ENCODE measurements at places on chromosomes 16 and 17.
A peak's percentile ranks its signal among the peaks of the same experiment; 100 is the strongest.

DNA sequence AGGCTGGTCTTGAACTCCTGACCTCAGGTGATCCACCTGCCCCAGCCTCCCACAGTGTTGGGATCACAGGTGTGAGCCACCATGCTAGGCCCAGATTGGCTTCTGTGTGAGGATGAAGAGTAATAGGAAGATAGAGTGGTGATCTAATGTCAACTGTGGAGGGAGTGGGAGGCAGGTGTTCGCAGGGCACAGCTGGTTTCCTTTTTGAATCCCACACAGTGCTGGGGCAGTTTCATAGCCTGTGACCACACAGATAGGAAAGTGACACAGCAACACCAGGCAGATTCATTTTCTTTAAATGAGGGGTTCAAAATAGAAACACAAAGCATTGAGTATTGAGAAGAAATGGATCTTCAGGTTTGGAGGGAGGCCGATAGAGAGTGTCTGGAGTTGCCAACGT, 540.3 kb downstream of the WWOX start:
- no peak for DNase-seq

GRCh38 chr16:69410219-69410990, 14.0 kb upstream of the CYB5B start:
- DNase-seq: no peak

GRCh38 chr16:87931504-87931903, 4.8 kb downstream of the CA5A start:
- DNase-seq: no peak

DNA sequence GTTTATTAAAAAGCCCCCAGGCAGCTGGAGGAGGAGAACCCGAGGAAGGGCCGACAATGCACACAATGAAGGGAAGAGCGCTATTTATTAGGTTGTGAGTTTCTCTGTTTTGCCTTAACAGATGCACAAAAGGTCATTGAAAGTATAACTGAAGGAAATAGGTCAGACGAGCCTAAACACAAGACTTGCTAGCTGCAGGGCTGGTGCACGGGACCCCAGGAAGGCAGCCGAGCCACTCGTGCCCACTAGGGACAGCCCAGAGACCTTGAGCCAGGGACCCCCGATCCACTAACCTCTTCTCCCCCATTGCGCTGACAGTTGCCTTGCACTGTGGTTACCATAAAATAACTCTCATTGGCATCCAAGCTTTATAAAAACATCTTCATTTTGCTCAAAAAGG, 11.3 kb downstream of the LITAFD start:
- no peak for DNase-seq

GRCh38 chr16:49050607-49051006, 231.0 kb downstream of the CBLN1 start:
- no peak for DNase-seq

- no peak for DNase-seq
Observed at GRCh38 chr16:89708481-89708931, 7.0 kb upstream of the SPATA2L start.

DNA sequence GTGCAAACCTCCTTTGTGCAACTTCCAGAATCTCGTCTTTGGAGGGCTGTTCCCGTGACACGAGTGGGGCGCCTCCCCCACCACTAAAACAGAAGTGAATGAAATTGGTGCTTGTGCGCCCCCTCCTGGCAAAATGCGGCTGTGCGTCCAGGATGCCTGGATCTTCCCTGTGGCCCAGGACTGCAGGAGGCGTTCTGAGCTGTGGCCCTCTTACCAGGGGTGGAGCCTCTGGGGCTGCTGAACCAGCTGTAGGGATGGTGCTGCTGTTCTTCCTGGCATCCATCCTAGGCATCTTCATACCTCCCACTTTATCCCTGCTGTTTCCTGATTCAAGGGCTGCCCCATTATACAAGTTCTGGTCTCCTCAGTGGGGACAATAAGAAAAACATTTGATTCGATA, 18.5 kb upstream of the NAGLU start:
- peak; percentile 85 for DNase-seq

GRCh38 chr16:11253009-11253994, 2.7 kb downstream of the SOCS1 start:
- no peak for DNase-seq

DNA sequence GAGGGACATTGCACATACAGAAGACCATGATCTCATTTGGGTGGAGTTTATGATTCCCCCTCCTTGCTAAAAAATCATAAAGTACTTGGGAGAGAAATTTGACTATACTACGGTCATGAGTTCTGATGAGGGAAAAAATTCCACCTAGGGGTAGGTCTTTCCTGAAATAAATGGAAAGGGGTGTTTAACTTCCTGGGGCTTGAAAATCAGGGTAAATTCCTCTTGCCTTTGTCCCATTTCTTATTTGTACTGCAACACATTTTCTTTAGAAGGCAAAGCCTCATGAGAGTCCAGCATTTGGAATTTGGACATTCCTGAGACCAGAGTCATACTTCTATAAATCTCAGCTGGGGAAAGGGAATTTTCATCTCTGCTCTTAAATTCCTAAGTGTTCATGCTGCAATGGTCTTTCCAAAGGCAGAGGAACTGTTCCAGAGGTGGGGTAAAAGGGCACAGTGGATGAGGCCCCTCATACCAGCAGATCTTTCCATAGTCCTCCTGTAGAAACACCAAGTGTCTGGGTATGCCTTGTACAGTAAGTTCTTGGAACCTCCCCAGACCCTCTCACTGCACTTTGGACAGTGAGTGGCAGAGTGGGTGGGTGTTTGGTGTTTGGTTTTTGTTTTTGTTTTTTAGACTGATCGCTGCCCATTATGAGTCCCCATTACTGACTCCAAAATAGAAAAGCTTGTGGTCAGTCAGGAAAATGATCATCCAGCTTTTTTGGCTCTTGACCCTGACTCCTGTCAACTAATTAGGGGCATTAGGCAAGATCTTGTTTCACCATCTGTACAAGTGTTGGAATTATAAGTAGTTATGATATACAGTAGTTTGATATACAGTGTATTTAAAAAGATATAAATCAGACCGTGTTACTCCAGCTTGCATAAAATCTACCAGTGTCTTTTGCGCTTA, 6.0 kb downstream of the LYRM1 start:
- no peak for DNase-seq

- no peak for DNase-seq
Observed at GRCh38 chr16:12503191-12503590, 300.5 kb downstream of the CPPED1 start.

GRCh38 chr16:67213197-67214019, 13.5 kb upstream of the TMEM208 start:
- no peak for DNase-seq

DNA sequence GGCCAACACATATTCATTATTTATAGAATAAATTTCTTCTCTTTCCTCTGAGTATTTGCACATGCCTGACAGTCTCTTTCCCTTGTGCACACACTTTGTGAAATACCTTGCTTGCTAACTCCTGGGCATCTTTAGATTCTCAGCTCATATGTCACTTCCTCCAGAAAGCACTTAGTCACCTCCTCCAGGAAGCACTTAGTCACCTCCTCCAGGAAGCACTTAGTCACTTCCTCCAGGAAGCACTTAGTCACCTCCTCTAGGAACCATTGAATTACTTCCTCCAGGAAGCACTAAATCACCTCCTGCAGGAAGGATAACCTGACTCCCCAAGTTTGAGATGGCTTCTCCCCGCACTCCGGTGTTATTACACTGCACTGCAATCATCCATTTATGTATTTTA, 462.5 kb upstream of the EEF2KMT start:
- no peak for DNase-seq

- DNase-seq: no peak
Observed at GRCh38 chr17:61451538-61452300, 503 bp upstream of the TBX4 start.

- no peak for DNase-seq
Observed at GRCh38 chr16:66714654-66715307, 18.2 kb upstream of the CMTM4 start.

DNA sequence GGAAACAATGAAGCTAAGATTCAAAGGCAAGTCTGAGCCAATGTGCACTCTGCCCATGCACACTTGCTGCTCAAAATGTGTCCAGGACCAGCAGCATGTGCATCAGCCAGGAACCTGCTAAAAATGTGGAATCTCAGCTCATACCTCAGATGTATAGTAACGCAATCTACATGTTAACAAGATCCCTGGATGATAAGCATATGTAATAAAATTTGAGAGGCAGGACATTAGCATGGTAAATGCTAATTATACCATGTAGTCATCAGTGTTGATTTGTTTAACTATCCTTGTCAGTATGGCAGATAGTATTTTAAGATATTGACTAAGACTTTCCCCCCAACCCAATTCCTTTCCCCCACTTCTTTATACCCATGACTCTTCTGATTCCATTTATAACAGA, 379.6 kb downstream of the TOX3 start:
- no peak for DNase-seq

DNA sequence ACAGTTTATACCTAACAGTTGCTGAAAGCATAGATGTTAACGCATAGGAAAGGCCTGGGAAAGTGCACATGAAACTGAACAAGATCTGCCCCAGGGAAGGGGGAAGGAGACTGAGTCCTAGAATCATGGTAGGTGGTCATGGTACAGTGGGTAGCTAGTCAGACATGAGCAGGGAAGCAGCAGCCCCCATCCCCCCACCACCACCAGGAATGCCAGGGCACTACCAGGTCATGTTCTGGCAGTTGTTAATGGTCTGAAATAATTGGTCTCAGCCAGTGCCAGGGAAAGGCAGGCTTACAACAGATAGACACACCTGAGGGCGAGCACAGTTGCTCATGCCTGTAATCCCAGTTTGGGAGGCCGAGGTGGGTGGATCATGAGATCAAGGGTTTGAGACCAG, 185.2 kb downstream of the CPPED1 start:
- DNase-seq: no peak
